ENCODE measurements at places on chromosomes 12 and 14.

DNA sequence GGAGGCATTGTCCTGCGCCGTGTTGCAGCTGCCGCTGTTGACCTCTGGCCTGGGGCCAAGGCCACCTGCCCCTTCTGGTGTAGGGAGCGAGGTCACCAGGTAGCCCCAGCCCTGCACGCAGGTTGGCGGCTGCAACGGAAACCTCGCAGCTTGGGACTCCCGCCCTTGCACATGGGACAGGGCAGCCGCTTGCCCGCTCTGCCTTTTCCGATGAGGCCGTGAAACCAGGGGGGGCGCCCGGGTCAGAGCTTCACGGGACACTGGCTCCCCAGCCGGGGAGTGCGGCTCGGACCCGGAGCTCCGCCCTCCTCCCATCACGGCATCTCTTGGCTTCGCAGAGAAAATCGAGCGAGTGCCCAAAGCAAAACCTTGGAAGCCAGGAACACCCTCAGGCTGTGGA, 25.4 kb downstream of the DNAH10 start:
- no peak for DNase-seq

DNA sequence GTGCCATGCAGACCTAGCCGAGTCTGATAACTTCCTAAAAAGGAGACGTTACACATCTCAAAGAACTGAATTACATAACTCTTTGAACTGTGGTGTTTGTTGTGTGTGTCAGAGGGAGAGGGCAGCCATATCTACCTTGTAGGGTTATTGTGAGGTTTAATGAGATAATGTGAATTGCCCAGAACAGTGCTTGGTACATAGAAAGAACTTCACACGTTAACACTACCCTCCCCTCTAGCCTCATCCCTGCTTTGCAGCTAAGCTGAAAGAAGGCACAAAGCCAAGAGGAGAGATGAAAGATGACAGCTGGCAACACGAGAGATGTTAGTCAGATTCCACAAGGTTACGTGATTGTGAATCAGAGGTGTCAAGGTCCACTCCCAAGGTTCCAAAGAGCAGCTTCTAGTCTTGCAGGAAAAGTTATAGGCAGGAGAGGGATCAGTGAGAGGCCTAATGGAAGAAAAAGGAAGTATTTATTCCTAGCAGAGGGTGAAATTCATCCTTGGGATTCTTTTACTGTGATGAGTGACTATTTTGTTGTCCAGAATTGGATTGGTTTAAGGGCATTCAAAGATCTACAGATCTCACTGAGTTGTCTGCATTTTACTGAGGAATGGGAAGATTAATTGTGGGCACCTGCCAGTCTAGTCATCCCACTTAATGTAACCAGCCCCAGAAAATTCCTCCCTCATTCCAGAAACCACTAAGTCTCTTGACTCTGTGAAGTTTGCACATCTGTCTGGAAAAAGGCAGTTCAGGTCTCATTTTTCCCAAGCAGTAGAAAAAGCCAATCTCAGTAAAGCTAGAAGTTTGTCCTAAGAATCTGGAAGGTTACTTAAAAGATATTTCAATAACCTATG, 25.9 kb upstream of the WNK1 start:
- no peak for DNase-seq

GRCh38 chr12:53060721-53061276, 10.9 kb downstream of the TNS2 start:
- no peak for DNase-seq

GRCh38 chr12:4806439-4807115, 86.4 kb downstream of the GALNT8 start:
- no peak for DNase-seq

GRCh38 chr12:121388421-121388981, 11.4 kb upstream of the RNF34 start:
- no peak for DNase-seq

- DNase-seq: no peak
Measured at GRCh38 chr14:88196925-88197324, 126.1 kb downstream of the KCNK10 start.

DNA sequence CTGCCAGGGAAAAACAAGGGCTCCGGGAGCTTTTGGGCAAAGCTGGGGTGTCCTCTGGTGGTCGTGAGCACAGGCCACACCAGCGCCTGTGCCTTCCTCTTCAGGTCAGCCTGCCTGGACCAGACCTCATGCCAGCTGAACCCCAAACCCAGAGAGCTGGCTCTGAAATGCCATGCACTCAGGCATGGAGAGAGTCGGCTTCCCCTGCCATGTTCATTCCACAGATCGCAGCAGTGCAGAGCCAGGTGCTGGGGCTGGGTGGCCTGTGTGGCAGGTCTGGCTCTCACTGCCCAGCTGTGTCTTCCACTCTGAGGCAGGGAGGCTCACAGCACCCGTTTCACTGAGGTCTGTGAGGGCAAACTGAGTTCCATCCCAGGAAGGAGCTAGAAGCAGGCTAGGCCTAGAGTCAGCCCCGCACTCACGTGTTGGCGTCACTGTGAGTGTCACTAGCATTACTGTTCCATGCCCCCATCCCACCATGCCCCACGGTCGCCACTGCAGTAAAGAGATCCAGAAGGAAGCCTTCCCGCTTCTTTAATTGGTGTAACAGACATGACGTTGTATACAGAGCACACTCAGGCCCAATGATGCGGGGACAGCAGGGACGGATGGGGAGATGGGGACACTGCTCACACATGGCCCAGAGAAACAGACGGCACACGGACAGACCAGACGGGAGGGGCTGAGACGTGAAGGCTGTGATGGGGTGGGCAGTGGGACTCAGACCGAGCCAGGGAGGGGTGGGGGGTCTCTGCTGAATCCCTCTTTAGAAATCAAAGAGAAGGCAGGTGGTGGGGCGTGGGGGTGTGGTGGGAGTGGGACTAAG, 2.7 kb downstream of the ARL6IP4 start:
- no peak for DNase-seq

GRCh38 chr14:49867831-49868719, 15.5 kb upstream of the NEMF start:
- DNase-seq: peak; percentile 96

DNA sequence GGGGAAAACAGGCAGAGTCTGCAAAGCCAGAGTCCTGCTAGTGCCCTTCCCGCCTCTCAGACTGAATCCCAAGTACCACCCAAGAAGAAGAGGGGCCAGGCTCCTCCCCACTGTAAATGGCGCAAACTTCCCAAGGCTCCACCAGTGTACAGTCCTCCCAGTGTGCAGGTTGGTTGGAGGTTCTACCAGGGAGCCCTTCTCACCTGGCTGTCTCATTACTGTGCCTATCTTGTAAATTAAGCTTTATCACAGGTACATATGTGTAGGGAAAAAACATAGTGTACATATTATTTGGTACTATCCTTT, 189.7 kb downstream of the FSCB start:
- no peak for DNase-seq

- DNase-seq: no peak
Measured at GRCh38 chr12:117986705-117987469, 18.1 kb upstream of the KSR2 start.

- no peak for DNase-seq
Measured at GRCh38 chr14:104638190-104638589, 33.6 kb upstream of the TMEM179 start.

- DNase-seq: no peak
Measured at GRCh38 chr14:91273885-91274273, 29.4 kb upstream of the GPR68 start.

DNA sequence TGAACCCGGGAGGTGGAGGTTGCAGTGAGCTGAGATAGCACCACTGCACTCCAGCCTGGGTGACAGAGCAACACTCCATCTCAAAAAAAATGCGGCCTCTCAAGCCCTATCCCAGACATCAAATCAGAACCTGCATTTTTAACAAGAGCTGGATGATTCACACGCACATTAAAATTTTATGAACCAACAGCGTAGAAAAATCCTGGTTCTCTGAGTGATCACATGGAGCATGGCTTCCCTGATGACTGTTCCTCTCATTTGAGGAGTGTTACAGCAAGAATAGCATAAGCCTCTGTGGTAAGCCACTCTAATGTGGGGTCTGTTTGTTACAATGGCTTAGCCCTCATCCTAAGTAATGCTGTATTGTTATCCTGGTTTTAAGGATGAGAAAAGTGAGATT, 163.6 kb downstream of the BRMS1L start:
- DNase-seq: no peak

- DNase-seq: no peak
Measured at GRCh38 chr12:52977170-52977569, 28.3 kb downstream of the KRT18 start.

DNA sequence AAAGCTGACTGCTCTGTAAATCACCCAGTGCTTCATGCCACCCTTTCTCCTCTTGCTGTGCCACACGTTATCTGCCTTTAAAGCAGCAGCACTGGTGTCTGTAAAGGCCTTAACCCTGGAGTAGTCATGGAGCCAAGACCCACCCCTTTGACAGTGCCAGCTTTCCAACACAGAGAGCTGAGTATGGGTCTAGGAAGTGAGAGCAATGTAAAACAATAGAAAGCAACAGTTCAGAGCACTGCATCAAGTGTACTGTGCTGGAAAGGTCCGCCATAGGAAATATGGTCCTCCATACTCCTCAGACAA, 139.5 kb downstream of the DAD1 start:
- DNase-seq: no peak

GRCh38 chr12:70176290-70176689, 66.9 kb upstream of the CNOT2 start:
- no peak for DNase-seq

DNA sequence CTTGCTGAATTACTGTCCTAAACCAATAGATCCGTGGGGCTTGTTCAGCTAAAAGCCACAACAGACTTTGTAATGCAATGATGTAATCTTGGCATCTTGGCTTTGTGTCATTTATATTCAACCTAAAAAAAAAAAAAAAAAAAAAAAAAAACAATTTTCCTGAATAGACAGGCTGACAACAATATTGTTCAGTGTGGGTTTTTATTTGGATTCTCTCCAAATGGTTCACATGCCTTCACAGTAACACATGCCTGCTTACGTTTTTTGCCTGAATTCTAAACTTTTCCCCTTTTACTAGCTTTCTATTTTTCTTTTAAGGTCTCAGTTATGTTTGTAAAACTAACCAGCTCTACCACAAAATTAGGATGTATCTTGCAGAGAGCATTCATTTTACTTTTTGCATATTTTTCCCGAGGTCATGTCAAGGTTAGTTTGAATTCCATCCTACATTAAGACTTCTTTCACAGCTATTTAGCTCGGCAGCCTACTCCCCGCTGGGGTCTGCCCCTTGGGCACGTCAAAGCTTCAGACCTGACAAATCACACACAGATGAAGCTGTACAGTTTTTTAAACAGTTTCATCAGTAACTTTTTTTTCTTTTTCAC, 213.7 kb upstream of the NPAS3 start:
- DNase-seq: no peak
